A549 (cell line): ENCODE measurements at places on chromosomes 1 and 21.

DNA sequence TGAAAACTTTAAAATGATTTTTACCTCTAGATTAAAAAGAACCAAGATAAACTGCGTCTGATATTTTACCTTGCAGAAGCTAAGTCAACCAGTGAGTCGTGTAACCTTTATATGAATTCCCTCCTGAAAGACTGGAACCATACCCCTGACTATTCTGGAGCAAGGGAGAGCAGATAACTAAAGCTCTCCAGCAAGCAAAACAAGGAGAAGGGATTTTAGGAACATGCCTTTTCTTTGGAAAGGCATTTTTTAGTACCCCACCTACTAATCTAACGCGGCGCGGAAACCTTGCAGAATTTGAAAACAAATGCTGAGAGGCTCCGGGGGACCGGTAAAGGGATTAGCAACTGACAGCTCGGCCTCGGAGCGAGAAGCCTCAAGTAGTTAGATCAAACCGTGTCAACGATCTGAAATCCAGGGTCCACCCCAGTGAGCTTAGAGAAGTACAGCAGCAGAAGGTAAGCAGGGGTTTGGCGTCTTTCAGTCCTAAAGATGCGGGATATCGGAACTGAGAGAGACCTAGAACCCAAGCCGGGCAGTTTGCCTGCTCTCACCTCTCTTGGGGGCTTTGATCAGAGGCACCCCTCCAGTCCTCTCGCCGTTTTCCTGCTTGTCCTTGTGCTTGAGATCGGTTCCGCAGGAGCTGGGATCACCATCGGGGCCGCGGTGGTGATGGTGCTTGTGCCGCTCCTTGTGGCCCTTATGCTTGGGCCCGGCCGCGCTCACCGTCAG lies 954 bp downstream of the RSBN1 start:
- DNase-seq, result peak; percentile 18

DNA sequence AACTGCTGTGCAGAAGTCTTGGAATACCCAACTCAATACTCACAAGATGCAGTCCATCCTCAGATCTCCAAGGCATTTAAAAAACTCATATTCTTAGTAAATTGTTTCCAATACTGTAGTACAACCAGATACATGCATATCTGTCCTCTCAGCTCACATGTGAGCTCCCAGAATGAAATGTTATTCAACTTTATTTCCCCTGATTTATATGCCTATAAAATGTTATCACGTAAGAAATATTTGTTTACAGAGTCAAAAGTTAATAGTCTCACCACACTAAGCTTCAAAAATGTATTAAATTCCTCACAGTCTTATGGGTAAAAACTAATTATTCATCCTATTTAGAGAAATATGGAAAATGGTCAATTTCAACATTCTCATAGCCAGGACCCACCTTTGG lies 56.6 kb downstream of the LTN1 start:
- no peak for DNase-seq

- DNase-seq, result no peak
Observed at GRCh38 chr1:110888049-110888448, 15.1 kb downstream of the CD53 start.

- peak; percentile 57 for DNase-seq
Observed at GRCh38 chr1:30707412-30708360, 15.7 kb downstream of the MATN1 start.

- DNase-seq, result no peak
Observed at GRCh38 chr1:167207940-167208623, 12.6 kb upstream of the POU2F1 start.

DNA sequence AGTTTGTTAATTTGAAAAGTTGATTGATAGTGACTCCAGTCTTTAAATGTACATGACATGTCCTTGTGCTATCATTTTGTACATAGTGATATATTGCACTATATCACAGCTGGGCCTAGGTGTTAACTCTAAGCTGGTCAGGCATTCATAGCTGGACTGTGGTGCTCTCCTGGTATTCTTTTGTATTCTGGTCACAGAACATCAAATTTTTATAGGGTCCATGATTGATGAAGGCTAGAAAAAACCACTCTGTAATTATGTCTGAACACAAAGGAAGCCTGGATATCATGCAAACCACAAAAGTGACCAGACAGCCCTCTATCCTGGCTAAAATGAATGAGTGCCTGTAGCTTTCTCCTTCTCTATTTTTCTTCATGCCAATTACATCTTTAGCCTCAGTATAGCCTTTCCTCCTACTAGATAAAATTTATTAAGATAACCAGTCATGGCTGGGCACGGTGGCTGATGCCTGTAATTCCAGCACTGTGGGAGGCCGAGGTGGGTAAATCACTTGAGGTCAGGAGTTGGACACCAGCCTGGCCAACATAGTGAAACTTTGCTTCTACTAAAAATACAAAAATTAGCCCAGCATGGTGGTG lies 134.9 kb upstream of the B3GALT2 start:
- DNase-seq, result no peak

DNA sequence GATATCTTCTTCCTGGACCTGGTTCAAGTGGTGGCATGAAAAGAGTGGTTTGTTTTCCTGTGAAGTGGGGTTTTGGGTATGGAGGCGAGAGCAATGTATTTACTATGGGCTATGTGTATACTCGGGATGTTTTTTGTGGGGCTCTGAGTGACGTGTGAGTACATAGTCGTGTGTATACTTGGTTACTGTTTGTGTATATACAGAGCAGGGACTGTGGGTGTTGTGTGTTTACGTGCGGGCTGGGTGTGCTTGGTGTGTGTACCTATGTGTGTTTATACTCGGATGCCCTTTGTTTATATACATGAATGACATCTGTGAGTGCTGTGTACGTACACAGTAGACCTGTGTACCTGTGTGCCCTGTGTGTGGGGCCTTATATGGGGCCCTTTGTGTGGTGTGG lies 50.0 kb downstream of the YARS1 start:
- no peak for DNase-seq

DNA sequence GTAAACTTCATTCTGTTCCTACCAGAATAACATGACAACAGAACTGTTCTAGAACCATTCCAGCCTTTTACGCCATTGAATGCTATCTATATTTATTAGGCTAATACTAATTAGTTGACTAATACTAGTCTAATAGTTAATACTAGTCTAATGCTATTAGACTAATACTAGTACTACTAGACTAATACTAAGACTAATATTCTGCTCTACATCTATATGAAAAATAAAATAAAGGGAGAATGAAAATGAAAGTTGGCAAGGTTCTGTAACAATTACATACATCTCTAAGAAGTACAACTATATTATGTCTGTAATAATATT lies 40.9 kb upstream of the LRRC8B start:
- DNase-seq, result no peak

DNA sequence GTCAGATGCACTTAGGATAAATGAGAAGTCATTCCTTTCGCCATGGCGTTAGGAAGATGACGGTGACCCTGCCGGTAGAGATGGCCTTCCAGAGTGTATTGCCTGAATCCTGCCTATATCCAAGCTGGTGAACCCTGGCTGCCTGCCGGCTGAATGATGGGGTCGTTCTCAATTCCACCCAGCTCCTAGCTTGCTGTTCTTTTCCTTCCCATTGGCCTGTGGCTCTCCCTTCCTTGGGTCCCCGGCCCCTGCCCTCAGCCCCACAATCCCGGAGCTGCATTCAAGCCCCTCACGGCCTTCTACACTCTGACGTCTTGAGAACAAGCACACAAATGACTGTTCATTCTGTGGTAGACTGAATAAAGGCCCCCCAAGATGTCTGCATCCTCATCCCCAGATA lies 28.2 kb upstream of the ZBTB21 start:
- no peak for DNase-seq

DNA sequence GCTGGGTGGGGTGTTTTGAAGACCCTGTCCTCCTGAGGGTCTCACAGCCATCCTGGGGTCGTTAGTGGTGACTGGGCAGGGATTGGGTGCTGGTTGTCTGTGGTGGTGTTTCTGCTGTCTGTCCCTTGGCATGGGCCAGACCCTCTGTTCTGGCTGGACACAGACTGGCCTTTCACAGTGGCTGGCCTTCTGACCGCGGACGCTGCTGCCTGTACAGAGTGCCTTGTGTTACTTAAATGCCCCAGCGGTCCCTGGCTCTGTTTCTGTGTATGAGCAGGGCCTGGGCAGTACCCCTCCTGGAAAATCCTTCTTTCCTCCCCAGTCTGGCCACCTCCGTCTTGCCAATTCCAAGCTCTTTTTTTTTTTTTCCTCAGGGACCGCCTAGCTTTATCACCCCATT lies 50.9 kb downstream of the SH3BGR start:
- no peak for DNase-seq

DNA sequence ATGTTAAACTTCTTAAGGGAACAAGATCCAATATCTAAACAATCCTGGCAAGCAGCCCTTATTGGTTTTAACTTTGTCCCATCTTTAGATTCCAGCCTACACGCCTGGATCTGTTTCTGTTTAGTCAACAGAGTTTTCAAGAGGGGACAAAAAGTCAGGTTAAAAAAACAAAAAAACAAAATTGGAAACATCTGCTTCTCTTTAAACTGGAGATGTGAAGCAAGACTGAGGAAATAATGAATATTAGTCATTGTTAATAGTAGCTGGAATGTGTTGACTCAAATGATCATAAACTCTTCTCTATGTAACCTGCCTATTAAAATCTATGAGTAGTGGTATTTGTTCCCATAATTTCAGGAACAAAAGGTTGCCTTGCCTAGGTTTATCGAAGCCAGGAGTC lies 55.0 kb downstream of the NID1 start:
- no peak for DNase-seq

GRCh38 chr1:56385314-56385713 lies 194.0 kb downstream of the PLPP3 start:
- no peak for DNase-seq

- no peak for DNase-seq
Observed at GRCh38 chr1:7220007-7220406, 434.8 kb downstream of the CAMTA1 start.

GRCh38 chr1:181718034-181718433 lies 234.7 kb downstream of the CACNA1E start:
- no peak for DNase-seq

- DNase-seq, result peak; percentile 15
Observed at GRCh38 chr1:26583646-26584485, 54.3 kb downstream of the RPS6KA1 start.

DNA sequence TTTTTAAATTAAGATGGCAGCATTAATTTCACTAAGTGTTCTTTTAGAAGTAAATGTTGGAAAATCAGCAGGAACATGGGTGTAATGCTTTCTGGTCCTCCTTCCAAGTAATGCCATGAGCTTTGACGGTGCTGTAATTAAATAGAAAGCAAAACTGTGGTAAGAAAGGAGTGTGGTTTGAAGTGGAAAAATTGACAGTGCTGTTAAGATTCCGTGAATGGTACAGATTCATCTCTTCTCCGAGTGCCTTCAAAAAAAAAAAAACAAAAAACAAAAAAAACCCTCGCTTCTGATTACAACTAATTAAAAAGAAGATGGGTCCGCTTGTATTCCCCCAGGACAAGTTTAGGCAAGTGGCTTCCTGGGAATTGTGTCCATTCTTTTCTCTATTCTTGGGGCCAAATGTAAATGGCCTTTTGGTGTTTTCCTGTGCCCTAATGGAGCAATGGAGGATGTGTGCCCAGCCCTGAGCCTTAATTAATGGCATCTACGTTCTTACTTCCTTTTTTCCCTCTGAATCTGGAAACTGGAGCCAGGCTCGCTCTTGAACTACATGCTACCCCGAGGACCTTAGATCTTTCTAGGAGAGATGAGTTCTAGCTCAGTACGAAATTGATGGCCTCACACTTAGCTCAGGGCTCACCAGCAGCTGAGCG lies 5.1 kb downstream of the LMO4 start:
- DNase-seq, result no peak

GRCh38 chr1:226627050-226627755 lies 78.6 kb downstream of the STUM start:
- DNase-seq, result no peak

DNA sequence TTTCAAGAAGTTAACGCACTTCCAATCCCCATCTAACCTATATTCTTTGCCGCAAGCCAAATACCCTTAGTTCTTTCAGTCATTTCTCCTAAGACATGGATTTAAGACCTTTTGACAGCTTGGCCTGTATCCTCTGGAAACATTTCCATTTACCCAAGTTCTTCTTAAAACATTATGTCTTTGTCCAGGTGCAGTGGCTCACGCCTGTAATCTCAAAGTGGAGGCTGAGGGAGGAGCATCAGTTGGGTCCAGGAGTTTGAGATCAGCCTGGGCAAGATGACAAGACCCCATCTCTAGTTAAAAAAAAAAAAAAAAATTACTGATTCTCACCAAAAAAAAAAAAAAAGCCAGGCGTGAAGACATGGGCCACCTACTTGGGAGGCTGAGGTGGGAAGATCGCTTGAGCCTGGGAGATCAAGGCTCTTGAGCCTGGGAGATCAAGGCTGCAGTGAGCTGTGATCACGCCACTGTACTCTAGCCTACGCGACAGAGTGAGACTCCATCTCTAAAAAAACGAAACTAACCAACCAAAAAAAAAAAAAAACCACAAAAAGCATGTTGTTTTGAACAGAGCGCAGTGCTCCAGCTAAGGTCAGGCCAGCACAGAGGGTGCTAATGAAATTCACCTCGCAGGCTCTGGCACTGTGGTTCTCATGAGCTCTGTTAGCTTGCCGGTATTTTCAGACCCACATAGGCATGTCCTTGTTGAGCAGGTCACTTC lies 36.0 kb downstream of the NUAK2 start:
- DNase-seq, result no peak

DNA sequence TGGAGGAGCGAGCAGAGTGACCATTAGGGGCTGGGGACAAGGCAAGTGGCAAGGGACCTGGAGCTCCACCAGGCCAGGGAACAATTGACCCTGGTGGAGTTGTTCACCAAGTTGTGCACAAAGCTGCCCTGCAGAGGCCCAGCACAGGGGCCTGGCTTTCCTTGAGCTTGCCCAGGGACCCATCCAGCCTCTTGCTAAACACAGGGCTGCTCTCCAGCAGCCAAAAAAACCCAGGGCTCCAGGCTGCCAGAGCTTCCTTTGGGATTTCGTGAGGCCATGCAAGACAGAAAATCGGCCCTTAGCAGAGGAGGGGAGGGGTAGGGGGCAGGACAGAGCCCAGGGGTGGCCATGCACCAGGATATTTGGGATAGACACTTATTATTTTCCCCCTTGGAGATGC lies 32.6 kb downstream of the LRP8 start:
- no peak for DNase-seq

- no peak for DNase-seq
Observed at GRCh38 chr1:204361341-204361771, 1.6 kb upstream of the PLEKHA6 start.

DNA sequence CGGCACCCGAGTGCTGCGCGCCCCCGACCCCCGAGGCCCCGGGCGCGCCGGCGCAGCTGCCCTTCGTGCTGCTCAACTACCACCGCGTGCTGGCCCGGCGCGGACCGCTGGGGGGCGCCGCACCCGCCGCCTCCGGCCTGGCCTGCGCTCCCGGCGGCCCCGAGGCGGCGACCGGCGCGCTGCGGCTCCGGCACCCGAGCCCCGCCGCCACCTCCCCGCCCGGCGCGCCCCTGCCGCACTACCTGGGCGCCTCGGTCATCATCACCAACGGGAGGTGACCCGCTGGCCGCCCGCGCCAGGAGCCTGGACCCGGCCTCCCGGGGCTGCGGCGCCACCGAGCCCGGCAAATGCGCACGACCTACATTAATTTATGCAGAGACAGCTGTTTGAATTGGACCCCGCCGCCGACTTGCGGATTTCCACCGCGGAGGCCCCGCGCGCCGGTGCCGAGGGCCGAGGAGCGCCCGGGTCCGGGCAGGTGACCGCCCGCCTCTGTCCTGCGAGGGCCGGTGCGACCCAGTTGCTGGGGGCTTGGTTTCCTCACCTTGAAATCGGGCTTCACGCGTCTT lies 49.0 kb downstream of the SIM2 start:
- DNase-seq, result no peak

GRCh38 chr1:24410750-24411149 lies 2.8 kb downstream of the STPG1 start:
- no peak for DNase-seq
